Endodermal cell (in vitro differentiated cells): ENCODE measurements at places on chromosomes 1 and 21. TPM values are rescaled to one million over a fixed set of nuclear protein-coding genes. Genes with fewer than 3 reads are reported as not detected.

Gene RASSF5
- total RNA-seq, result 0.15 to 0.42 TPM (median 0.20 TPM) in 3 replicates

Gene ELAPOR1
- 0.59 to 0.89 TPM (median 0.76 TPM) in 3 replicates for total RNA-seq

Gene OLFML3
- total RNA-seq, result 14.8 and 19.9 TPM in 2 replicates

Gene FAM76A
- total RNA-seq, result 13.0 and 14.6 TPM in 2 replicates

GRCh38 chr1:205073511-205073910 is 10.7 kb downstream of the TMEM81 start:
- DNase-seq, result no peak

DNA sequence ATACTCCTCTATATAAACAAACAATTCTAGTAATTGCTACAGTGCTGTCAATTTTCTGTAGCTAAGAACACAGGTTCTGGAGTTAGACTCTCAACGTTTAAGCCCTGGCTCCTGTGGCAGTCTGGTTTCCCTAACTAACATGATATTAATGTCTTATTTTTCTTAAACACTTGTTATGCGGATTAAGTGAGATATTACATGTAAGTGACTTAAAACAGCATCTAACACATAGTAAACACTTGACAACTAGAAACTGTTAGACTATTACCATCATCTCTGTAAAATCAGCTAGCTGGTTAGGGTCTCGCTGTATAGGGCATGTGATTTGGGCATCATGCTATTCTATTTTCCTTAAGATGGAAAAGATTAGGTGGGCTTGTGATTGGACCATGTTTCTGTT is 2.3 kb downstream of the VANGL1 start:
- DNase-seq, result no peak

DNA sequence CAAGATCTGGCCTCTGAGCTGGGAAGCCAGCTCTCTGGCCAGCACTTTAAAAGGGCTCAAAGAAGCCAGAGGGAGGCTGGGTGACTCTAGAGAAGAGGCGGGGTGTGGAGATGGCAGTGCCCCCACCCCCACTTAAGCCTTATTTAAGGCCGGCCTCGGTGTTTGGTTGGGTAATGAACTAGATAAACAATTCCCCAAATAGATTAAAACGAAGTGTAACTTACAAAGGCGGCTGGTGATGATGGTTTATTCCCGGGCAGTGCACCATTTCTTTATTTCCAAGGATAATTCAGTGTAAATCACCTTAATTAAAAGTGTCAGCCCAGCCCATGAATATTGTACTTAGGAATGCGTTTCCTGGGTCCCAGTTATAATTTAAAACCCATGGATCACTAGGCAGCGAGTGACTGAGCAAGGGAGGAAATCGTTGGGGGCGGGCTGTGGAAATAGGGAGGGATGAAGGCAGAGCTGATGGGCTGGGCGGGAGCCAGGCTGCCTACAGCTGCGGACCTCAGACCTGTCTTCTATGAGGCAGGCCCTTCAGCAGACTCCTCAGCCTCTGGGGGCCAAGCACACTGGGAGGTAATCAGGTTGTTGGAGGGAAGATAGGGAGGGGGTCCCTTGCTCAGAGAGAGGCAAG is 54.9 kb downstream of the TMEM53 start:
- peak; percentile 62 for DNase-seq

DNA sequence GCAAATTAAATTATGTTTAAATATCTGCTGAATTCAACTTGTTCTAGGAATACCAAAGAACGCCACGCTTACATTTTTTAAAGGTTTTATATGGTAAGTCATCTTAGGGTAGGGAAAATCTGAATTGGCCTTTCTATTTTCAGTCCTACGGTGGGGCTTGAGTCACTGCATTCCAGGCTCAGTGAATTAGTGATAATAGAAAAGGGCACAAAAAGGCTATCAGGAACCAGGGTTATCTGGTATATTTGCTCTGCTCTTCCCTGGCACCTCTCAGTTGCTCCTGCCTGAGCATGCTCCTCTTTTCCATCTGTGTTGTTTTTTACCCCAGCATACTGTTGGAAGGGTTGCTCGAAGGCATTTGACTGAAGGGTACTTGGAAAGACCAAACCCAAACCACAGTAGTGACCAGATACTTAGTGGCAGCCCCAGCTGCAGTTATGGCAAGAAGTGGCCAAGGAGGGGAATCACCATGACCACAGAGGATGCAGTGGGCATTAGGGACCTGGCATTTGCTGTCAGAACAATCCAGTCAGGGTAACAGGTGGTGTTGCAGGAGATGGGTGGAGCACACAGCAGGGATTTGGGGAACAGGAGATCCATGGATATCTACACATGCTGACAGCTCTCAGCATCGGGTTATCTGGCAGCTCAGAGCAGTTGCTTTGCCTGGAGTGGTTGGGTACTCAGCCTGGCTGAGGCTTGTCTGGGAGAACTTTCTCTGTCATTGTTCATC is 2.3 kb downstream of the OVAAL start:
- no peak for DNase-seq

DNA sequence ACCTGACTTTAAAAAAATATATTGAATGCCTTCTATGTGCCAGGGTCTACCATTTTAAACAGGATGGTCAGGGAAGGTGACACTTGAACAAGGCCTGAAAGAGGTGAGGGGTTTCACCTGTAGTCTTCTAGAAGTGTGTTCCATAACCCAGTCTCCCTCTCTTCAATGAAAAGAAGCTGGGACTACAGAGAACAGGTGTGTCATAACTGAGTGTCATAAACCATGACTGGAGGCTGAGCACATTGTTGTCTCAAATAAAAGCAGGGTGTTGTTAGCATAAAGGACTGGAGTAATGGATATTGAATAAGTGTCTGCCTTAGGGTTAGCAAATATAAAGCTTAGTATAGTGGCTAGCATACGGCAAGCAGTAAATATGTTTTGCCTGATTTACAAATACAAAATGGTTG is 65.4 kb downstream of the SYDE2 start:
- no peak for DNase-seq

- no peak for DNase-seq
These were observed 31.4 kb upstream of the TMEM222 start for GRCh38 chr1:27290581-27290980.
